ENCODE measurements at places on chromosomes 7 and 10. TPM values are rescaled to one million over a fixed set of nuclear protein-coding genes. Genes with fewer than 3 reads are reported as not detected.

The PILRA gene
- 0.38 TPM for total RNA-seq

The FBXO24 gene
- total RNA-seq: 2.4 TPM

- peaks cover 14% of the 10 kb centered on the region for H3K4me1 ChIP-seq
- no peak overlapping the region for H3K27ac ChIP-seq
- no peaks in the 10 kb centered on the region for H3K27me3 ChIP-seq
- H3K4me3 ChIP-seq: no peak overlapping the region
- no peaks in the 10 kb centered on the region for H3K36me3 ChIP-seq
These were observed 35.8 kb downstream of the DDIT4 start for GRCh38 chr10:72309290-72310240.

The GIMAP2 gene
- not detected for total RNA-seq

The CPVL gene
- 33.3 TPM for total RNA-seq

The SLC29A3 gene
- 8.3 TPM for total RNA-seq

DNA sequence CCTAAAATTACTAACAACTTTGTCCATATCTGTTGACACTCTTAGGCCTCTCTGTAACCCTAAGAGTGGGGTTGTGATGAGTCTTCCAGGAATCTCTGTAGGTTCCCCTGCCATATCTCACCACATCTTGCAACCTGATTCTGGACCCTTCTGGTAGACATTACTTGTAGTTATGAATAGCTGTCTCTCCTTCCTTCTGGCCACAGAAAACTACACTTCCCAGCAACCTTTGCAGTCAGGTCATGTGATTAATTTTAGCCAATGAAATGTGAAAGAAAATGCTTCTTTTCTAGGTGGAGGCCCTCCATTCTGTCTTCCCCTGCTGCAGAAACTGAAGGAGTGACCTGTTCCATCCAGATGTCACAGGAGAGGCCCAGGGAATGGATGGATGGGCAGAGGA is 147.6 kb upstream of the AOAH start:
- DNase-seq: no peak
- H3K4me3 ChIP-seq: no peak overlapping the region
- H3K36me3 ChIP-seq: no peaks in the 10 kb centered on the region
- H3K4me1 ChIP-seq: peaks cover 33% of the 10 kb centered on the region

- DNase-seq: no peak
- no peaks in the 10 kb centered on the region for H3K27me3 ChIP-seq
- no peak overlapping the region for H3K27ac ChIP-seq
- H3K4me1 ChIP-seq: peaks cover 56% of the 10 kb centered on the region
- H3K36me3 ChIP-seq: no peaks in the 10 kb centered on the region
These were observed 47.6 kb downstream of the VOPP1 start for GRCh38 chr7:55524558-55525310.

DNA sequence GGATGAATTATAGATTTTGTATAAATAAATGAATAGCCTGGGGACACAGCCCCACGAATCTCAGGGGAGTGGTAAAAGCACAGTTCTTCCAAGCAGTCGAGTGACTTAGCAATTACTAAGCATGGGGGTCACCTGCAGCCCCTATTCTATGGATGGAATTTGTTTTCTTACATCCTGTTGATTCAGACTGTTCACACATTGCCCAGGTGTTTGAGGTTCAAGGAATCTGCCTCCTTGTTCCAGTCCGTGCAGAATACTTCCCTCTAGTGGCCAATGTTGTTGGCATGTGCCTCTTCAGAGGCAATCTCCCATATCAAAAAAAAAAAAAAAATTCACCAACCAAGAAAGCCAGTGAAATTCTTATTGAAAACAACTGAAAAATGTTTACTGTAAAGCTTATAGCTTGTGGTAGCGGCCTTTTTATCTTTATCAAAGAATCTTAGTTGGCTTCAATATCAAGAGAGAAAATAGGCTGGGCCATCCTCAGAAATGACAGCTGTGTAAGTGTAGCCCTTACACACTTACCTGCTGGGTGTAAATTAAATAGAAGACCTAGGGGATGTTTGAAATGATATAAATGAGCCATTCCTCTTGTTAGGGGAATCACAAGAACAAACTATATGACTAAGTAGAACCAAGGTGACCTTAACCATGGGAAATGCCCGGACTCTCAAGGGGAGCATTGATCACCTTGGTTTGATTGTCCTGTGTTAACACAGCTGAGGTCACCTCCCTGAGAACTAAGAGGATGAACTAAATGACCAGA is 7.8 kb downstream of the LIPM start:
- no peaks in the 10 kb centered on the region for H3K27me3 ChIP-seq
- no peak overlapping the region for H3K4me3 ChIP-seq
- no peaks in the 10 kb centered on the region for H3K4me1 ChIP-seq
- H3K27ac ChIP-seq: no peak overlapping the region
- DNase-seq: peak; percentile 88

The RAB19 gene
- total RNA-seq: 15.0 TPM
